NCI-H510A treated with DMSO at 0.1 percent for 48 hours (cell line): ENCODE measurements at places on chromosomes 16 and 17.

GRCh38 chr16:69204172-69204571 lies 17.2 kb downstream of the SNTB2 start:
- no peak for DNase-seq

- no peak for DNase-seq
Observed at GRCh38 chr16:87702325-87702811, 63.4 kb downstream of the KLHDC4 start.

GRCh38 chr16:82995924-82996441 lies 369.2 kb downstream of the CDH13 start:
- peak; percentile 23 for DNase-seq

DNA sequence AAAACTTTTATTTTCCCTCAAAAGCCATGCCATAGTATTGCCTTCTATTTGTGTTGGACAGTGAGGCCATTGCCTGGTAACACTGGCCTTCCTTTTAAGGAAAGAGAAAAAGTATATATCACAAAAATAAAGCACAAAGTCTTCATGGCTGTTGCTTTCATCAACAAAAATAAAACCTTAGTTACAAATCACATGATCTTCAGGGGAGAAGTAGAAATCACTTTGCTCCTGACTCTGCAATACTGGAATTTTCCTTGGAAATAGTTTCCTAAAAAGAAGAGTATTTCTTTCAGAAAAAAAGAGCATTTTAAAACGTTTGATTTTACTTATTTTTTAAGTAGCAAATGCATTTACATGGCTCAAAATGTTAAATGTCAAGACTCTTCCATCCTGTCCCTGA lies 41.9 kb downstream of the FAM20A start:
- DNase-seq = no peak

GRCh38 chr16:81410643-81411293 lies 33.8 kb upstream of the CMIP start:
- no peak for DNase-seq

- no peak for DNase-seq
Observed at GRCh38 chr17:34254651-34255380, at the start of gene CCL2. Gene CCL2, plus strand, starts transcription at chr17:34255285. Its CDS starts 65 bp downstream, at chr17:34255350.

DNA sequence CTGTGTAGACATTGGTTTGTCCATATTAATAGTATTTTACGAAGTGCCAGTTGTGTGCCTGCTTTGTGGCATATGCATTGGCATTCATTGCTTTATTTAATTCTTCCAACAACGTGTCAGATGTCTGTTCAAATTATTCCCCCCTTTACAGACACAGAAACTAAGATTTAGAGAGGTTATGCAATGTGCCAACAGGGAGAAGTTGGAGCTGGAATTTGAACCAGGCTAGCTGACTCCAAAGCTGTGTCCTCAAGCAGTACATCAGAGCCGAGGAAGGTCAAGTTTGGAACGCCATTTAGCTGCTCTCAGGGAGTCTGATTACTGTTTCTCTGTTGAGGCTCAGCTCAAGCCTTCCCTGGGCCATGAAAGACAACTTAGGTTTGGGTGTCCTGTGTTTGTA lies 232.3 kb downstream of the WWOX start:
- no peak for DNase-seq

DNA sequence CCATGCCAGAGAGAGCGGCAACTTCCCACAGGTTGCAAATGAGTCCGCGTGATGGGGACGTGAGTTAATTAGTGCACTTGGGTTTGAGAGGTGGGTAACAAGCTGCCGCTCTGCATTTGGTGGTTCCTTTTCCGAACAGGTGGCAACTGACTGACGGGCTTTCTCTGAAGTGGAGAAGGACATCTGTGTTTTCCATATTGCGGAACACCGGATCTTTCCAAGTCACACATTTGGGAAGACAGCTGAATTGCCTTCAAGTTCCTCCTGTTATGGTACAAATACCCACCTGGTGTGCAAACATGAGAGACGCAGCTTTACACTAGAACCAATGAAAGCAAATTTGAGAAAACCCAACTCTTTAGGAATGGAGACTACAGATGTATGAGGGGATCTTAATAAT lies 451.3 kb upstream of the ZFHX3 start:
- DNase-seq = no peak

GRCh38 chr16:8964462-8964861 lies 756 bp upstream of the USP7 start:
- DNase-seq = no peak

GRCh38 chr16:54633943-54634362 lies 296.7 kb upstream of the IRX5 start:
- no peak for DNase-seq
